ENCODE measurements at places on chromosomes 3 and 15.

DNA sequence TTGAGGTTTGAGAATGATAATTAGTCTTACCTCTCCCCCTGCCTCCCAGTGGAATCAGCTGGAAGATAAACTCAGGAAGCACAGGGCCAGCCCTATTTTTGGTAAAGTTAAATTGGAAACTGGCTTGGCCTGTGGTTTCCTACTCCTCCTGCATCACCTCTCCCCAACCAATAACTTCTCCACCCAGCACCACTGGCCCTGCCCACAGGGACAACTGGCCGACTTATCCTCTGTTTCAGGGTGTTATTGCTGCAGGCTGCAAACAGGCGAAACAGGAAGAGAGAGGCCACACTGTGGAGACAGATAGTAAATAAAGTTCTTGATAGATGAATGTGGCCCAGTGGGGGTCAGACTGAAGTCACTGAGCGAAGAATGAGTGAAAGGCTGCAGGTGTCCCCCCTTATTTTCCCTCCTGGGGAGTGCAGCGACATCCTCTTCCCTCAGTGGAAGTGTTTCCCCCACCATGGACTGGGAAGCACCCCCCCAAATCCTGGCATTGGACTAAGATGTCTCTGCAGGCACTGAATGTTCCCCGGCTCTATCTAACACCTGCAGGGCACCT, 47.1 kb downstream of the PDIA5 start:
- no peak for DNase-seq

- no peak for DNase-seq
Measured at GRCh38 chr15:50476143-50476542, 51.9 kb downstream of the USP8 start.

GRCh38 chr15:38536201-38536676, 28.4 kb downstream of the RASGRP1 start:
- DNase-seq, result peak; percentile 29

GRCh38 chr15:39312984-39313383, 267.9 kb upstream of the THBS1 start:
- DNase-seq, result no peak

DNA sequence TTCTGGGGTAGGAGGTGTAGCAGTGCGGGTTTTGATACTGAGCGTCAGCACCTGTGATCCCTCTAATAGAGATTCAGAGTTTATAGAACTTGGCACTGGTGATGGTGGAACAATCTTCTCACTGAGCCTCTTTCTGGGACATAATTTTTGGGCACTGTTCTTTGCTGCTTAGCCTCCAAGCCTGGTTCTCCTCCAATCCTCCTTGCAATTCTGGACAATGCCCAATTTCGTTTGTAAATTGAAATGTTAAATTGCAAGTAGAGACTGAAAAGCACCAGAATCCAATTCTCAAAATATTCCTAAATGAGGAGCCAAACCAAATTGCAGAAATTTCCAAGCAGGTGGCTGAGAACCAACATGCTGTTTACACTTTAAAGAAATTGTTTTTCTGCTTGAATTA, 149.8 kb upstream of the ABI3BP start:
- no peak for DNase-seq

DNA sequence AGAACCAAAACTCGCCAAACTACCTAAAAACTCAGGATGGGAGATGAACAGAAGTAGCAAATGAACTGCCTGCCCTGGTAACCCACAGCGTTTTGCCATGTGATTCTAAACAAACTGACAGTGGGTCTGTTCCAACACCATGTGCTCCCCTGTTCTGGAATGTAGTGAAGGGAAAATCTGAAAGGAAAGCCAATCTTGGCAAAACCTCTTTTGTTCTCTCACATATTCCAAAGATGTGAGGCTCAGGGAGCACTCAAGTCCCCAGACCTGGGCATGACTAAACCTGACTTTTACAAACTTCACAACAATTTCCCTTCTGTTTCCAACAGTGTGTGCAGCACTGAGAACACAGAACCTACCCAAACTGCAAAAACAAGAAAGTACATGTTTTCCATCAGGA, 116.1 kb downstream of the IMPG2 start:
- DNase-seq, result no peak

DNA sequence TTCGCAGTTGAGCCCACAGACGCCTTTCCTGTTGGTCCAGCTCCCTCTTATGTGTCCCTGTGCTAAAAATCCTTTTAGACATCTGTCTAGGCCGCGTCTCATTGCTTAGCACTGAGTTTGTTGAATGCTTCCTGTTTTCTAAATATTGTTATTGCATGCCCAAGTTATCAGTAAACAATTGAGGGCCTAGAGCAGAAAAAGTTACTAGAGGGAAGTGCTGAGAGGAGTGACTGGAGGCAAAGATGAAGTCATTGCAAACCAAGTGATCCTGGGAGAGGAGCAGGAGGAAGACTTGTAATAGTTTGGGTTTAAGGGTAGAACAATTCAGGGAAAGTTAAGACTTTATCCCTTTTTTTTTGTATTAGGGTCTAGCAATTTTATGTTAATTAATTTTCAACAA, 88.1 kb downstream of the DCUN1D1 start:
- no peak for DNase-seq

DNA sequence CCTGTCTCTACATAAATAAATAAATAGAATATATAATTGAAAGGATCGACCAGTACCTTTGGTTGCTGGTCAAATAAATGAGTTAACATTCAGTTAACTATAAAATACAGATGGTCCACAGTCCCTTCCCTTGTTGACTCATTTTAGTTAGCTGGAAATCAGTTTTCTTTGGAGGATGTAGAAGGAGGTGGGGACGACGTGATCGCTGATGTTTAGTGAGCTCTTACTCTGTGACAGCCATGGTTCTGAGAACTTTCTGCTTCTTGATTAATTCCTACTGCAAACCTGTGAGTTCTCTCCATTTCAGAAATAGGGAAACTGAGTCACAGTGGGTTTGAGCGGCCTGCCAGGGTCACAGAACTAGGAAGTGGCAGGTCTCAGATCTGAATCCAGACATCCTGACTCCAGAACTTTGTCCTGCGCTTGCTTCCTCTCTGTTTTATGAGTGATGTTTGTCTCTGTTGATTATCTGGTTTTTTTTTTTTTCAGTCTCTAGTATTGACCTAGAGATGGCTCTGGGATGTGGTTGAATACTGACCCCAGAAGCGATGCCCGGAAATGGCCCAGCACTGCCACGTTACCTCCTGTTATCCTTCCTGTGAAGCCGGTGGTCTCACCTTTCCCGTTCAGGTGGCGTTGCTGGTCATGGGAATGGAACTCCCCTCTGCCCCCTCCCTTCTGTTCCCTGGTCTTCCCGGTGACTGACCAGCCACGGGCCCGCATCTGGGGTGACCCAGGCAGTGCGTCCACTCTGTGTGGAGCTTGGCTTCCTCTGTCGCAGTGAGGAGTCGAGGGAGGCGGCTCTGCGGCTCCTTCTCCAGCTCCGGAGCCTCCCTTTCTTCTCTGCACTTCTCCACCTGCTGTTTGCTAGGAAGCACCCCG, 18.2 kb downstream of the SYNM start:
- no peak for DNase-seq

- no peak for DNase-seq
Measured at GRCh38 chr3:78287085-78287484, 1247.2 kb downstream of the ROBO2 start.

DNA sequence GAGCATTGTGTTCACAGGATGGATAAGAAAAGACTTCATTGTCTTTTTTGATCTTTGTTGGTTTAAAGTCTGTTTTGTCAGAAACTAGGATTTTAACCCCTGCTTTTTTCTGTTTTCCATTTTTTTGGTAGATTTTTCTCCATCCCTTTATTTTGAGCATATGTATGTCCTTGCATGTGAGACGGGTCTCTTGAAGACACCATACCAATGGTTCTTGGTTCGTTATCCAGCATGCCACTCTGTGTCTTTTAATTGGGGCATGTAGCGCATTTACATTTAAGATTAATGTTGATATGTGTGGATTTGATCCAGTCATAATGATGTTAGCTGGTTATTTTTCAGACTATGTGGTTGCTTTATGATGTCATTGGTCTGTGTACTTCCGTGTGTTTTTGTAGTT, 687.0 kb downstream of the NAALADL2 start:
- no peak for DNase-seq

DNA sequence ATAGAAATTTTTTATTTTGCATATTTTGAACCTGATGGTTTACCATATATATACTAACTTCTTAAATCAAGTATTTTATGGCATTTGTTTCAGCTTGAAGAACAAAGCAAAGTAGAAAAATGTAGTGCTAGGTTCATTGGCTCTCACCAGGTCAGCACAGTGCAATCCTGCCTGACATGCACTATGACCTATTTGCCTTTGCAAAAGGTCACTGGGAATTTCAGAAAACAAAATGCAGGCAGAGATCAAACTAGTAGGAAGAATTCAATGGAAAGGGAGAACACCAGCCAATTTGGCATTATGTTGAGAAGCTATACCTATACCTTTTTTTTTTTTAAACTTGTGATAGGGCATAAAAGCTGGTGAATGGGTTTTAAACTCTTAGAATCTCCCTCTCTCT, 329.8 kb upstream of the SGO1 start:
- no peak for DNase-seq

DNA sequence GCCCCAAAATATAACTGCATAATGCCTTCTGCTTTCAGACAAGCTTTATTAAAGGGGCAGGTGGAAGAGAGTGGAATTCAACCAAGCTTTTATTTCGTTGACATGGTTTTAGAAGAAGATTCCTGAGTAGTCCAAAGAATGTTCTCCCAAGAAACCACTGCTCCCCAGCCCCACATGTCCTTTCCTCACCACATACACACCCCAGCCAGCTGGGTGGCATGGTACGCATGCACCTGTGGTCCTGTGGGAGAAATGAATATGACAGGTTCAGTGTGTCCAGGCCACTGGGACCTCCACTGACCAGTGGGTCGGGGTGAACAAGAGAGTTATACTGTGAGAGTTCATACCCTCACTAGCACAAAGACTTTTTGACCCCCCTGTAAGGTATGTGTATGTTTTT, 30.2 kb downstream of the ARID3B start:
- DNase-seq, result no peak

- no peak for DNase-seq
Measured at GRCh38 chr3:34957677-34958076, 681.6 kb upstream of the ARPP21 start.

- no peak for DNase-seq
Measured at GRCh38 chr15:51201581-51201980, 106.9 kb upstream of the TNFAIP8L3 start.

DNA sequence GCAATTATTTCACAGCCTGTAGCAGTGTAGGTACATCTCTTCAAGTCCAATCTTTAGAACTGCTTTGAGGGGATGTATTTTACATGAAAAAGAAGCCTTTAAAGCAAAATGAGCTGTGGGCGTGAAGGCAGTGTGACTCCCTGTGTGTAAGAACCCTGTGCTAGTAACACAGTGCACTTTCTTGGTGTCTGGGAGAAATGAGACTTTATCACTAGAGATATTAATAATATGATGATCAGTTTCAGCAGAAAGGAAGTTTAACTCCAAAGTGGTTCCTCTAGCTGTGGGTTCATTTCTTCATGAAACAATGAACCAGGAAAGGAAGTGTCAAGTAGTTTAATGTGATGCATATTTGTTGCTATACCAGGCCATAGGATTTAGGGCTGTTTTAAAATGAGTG, 41.5 kb downstream of the SLCO3A1 start:
- DNase-seq, result no peak

DNA sequence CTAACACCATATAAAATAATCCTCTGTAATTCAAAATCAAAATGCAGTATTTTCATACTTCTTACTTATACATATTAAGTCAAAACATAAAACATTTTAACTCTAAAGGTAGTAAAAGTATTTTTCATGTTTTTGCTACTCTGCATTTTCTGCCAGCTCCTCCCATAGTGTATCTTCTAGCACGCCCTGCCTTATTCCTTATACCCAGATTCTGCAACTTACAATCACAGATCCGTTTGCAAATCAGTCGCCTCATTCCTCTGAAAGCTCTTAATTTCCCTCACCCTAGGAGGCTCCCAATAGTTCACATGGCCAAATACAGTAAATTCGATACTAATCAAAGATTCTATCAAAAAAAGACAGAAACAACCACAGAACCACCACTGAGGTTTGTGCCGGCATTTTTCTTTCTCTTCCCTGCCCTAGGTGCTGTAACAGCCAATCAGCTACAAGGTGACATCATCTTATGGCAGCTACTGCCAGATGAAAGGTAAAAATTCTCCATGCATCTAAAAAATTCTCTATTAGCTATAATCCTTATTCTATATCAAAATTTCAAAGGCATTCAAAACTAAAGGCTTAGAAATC, 72.9 kb downstream of the CLASP2 start:
- DNase-seq, result peak; percentile 89

DNA sequence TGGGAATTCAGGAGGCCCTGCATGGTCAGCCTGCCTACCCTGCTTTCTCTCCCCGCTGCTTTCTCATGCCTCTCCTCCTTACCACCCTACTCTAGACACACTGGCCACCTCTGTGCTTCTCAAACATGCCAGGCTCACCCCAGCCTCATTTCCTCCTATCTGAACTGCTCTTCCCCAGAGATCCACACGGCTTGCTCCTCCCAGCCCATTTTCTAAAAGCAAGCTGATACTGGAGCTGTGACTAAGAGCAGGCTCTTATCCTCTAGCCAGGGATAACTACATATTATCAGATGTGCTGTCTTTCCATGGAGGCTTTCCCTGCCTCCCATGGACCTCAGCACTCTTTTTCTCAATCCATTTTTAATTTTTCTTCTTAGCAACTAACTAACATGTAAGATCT, 85.9 kb downstream of the BOC start:
- no peak for DNase-seq

- DNase-seq, result no peak
Measured at GRCh38 chr3:105429034-105429762, 62.5 kb downstream of the ALCAM start.

DNA sequence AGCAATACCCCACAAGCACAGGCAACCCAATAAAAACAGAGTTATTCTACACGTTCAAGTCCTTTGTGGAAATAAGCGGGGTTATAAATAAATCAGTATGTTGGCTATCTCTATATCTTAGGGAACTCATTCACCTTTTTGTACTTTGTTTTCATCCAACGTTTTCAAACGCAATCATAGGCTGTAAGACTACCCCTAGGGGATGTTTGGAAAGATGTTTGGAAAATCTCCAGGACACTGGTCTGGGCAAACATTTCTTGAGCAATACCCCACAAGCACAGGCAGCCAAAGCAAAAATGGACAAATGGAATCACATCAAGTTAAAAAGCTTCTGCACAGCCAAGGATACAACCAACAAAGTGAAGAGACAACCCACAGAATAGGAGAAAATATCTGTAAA, 70.1 kb downstream of the CLDN11 start:
- DNase-seq, result no peak

GRCh38 chr15:89472785-89473256, 23.6 kb downstream of the RHCG start:
- DNase-seq, result peak; percentile 79

DNA sequence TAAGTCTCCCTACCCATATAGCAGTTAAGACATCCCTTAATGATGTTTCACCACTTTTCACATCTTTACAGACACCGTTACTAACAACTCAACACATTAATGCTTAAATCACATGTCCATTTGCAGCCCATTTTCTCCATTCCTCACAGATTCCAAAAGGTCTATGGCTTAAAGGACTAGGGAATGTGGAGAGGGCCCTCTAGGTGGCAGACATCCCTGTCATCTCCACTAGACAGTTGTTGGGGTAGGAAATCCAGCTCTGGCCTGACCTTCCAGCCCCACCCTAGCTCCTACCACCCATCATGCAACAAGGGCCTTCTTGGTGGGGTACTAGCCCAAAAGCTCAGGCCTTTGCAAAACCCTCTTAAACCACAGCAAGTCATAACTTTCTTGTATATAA, 25.2 kb downstream of the CPEB1 start:
- DNase-seq, result no peak

All from eye (tissue), 1 donor.